ENCODE measurements at places on chromosomes 7 and 10.

GRCh38 chr7:101308245-101309085, 13.1 kb downstream of the IFT22 start:
- no peak for DNase-seq

- no peak for DNase-seq
Measured at GRCh38 chr10:96124230-96125141, 5.6 kb upstream of the ZNF518A start.

- no peak for DNase-seq
Measured at GRCh38 chr10:3972460-3973301, 187.7 kb upstream of the KLF6 start.

GRCh38 chr10:97974526-97975525, 55.6 kb downstream of the CRTAC1 start:
- DNase-seq = no peak

GRCh38 chr10:1230592-1231275, 174.5 kb downstream of the WDR37 start:
- DNase-seq = no peak

GRCh38 chr7:131554880-131555516, 1.4 kb downstream of the PODXL start:
- DNase-seq = no peak

DNA sequence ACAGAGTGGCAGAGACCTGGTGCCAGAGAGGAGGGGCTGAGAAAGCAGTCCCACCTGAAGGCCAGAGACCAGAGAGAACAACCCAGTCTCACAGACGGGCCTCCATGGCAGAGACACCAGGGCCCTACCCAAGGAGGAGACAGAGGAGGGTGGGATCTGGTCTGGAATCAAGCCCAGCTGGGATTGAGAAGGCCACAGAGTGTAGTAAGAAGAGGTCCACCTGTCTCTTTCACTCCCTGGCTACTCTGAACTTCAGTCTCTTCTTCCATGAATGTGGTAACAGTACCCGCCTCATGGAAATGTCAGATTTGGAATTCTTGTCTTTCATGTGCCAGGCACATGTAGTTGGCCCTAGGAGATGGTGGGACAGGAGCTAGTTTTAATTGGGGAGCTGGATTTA, 55.6 kb downstream of the CLIP2 start:
- DNase-seq = no peak

All from GM19239 (cell line).